Spleen (tissue), 13 donors: ENCODE measurements at places on chromosomes 2 and 18. TPM values are rescaled to one million over a fixed set of nuclear protein-coding genes. Genes with fewer than 3 reads are reported as not detected.

DNA sequence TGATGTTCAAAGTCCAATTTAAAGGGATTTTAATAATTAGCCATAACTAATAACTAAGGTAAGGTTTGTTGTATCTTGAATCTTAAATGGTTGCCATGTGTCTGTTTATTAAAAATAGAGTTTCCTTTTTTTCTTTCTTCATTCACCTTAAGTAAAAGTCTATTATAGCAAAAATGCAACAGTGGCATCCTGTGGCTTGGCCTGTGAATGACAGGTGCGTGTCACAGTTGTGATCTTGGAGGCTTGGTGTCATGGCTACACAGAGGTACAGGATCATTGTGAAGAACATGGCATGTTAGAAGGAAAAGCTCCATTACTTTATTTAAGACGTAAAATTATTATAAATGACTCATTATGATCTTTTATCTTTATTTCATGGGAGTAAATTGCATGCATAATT lies 246.1 kb downstream of the BCL2 start:
- H3K27me3 ChIP-seq, result no peaks in the 10 kb centered on the region
- H3K4me3 ChIP-seq, result no peak overlapping the region
- H3K36me3 ChIP-seq, result no peaks in the 10 kb centered on the region
- no peak overlapping the region for H3K27ac ChIP-seq
- H3K4me1 ChIP-seq, result peaks cover 9% of the 10 kb centered on the region

GRCh38 chr18:78549971-78550370 lies 429.6 kb upstream of the SALL3 start:
- no peak overlapping the region for H3K4me3 ChIP-seq
- no peaks in the 10 kb centered on the region for H3K36me3 ChIP-seq
- no peaks in the 10 kb centered on the region for H3K27me3 ChIP-seq

DNA sequence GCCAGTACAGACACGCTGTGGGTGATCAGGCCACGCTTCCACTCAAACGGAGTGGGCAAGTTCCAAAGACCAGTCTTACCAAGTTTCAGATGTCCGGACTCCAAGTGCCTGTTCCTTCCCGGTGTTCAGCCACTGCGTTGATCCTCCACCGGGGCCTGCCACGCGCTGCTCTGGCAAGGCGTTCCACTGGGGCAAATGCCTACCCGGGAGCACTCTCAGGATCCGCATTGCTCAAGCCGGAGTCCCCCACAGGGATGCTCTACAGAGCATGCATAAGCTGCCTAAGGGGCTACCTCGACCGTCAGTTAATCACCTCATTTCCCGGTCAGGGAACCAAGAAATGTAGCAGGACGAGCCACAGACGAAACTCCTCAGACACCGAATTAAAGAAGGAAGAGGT lies 37.0 kb upstream of the CLASP1 start:
- no peak overlapping the region for H3K27ac ChIP-seq
- no peaks in the 10 kb centered on the region for H3K27me3 ChIP-seq
- DNase-seq, result no peak
- H3K4me3 ChIP-seq, result no peak overlapping the region
- H3K36me3 ChIP-seq, result no peaks in the 10 kb centered on the region

DNA sequence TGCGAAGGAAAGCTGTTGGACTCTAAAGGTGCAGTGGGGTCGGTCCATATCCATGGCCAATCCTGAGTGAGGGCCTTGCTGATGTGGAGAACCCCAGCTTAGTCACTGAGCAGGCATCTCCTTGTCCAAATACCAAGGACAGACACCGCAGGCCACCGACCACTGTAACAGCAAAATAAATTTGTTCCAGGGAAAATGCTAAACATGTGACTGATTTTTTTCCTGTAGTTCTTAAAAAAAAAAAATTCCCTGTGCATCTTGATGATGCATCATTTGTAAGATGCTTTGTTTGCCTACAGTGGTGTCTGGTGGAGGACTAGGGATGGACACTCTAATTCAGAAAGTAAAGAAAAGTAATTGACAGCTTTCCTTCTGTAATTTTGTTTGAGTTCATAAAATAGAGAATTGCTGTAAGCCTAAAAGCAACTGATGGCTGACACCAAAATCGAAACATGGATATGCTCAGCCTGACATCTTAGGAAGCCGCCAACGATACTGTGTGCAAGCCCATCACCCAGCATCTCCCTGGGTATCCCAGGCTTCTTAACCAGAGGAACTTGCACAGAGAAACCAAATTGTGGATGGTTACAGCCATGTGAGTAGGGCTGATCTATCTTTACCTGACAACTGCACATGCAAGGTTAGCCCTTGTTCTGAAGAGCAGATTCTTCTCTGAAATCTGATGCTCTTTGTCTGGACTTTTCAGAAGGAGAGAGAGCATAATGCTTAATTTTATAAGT lies 188.6 kb downstream of the ARL4C start:
- no peak overlapping the region for H3K4me3 ChIP-seq
- no peak overlapping the region for H3K27ac ChIP-seq
- peaks cover 13% of the 10 kb centered on the region for H3K4me1 ChIP-seq
- DNase-seq, result no peak
- H3K27me3 ChIP-seq, result no peaks in the 10 kb centered on the region

DNA sequence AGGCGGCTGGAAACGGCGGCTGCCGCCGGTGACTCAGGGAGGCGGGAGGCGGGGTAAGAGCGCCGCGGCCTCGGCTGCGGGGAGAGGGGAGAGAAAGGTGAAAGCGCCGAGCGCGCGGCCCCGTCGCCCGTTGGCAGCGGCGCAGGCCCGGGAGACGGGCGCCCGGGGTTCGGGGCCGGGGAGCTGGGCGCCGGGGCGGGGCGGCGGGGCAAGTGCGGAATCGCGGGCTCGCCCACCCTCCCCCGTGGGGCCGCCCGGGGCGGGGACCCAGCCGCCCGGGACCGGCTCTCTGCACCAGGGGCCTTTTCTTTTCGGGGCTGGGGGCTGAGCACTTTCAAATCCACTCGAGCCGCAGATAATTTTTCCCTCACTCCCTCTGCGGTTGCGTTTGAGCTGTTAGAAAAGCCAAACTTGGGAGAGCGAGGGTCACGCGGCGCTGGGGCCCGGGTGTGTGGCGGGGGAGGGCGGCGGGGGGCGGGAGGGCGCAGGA lies 266 bp downstream of the KDM3A start:
- peak overlapping the region; percentile 59 for H3K4me3 ChIP-seq
- H3K27ac ChIP-seq, result peak overlapping the region; percentile 97

DNA sequence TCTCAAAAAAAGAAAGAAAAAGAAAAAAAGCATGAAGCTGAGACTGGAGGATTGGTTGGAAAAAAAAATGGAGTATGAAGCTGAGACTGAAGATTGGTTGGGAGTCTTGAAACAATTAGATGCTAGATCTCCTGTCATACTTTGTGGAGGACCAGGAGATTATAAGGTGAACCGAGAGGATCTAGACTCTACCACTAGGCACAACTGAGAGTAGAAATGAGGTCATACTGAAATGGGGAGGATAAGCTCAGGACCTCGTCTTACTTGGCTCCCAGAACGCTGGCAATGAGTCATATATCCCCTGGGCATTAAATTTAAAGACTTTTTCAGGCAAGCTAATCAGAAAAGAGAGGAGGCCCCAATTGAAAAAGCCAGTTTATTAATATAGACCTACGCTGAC lies 3.3 kb upstream of the ORC2 start:
- H3K4me3 ChIP-seq, result no peak overlapping the region
- H3K4me1 ChIP-seq, result peaks cover 23% of the 10 kb centered on the region

GRCh38 chr2:225487878-225488416 lies 88.4 kb downstream of the NYAP2 start:
- DNase-seq, result no peak
- H3K4me1 ChIP-seq, result no peaks in the 10 kb centered on the region
- no peak overlapping the region for H3K27ac ChIP-seq
- H3K27me3 ChIP-seq, result no peaks in the 10 kb centered on the region
- H3K36me3 ChIP-seq, result no peaks in the 10 kb centered on the region

- no peaks in the 10 kb centered on the region for H3K27me3 ChIP-seq
- no peak for DNase-seq
- H3K4me1 ChIP-seq, result no peaks in the 10 kb centered on the region
- no peaks in the 10 kb centered on the region for H3K36me3 ChIP-seq
- H3K27ac ChIP-seq, result no peak overlapping the region
Observed at GRCh38 chr2:237639052-237639835, 11.9 kb downstream of the LRRFIP1 start.

The KLHL14 gene
- 18.0 TPM for total RNA-seq

The LBX2 gene
- 0.64 TPM for total RNA-seq

GRCh38 chr2:96756788-96757476 lies 3.8 kb upstream of the CNNM4 start:
- DNase-seq, result peak; percentile 14
- H3K4me1 ChIP-seq, result peaks cover 23% of the 10 kb centered on the region
- no peaks in the 10 kb centered on the region for H3K36me3 ChIP-seq

The NRP2 gene
- total RNA-seq, result 49.9 TPM

- no peak overlapping the region for H3K27ac ChIP-seq
- no peaks in the 10 kb centered on the region for H3K36me3 ChIP-seq
- no peaks in the 10 kb centered on the region for H3K4me1 ChIP-seq
- H3K4me3 ChIP-seq, result no peak overlapping the region
- DNase-seq, result peak; percentile 27
Observed at GRCh38 chr2:128788636-128789220, 470.1 kb upstream of the HS6ST1 start.

DNA sequence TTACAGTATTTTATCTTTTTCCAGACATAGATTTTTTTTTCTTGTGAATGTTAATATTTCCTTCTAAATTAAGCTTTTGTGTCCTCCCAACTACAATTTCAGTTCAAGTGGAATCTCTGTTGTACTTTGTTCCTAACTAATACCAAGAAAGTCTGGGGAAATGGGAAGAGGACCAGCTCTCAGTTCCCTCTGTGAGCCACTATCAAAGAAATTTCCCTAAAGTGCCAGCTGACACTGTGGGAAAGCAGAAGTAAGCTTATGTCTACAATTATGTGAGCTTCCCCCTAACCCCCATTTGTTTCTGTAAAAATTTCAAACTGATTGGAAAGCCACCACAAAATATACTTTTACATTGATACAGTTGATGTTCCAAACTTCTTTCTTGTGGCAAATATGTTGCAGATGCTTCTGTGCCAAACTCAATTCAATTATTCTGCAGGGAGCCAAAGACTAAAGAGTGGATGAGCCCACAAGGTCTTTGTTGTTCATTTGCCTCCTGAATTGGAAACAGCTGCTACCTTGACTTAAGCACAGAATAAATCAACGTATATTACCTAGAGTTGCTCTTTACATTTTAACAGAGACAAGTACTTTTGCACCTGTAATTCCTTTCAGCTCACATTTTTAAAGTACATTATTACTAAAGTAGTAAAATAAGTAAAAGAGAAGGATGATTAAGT lies 306.6 kb downstream of the PTH2R start:
- no peak for DNase-seq
- no peak overlapping the region for H3K27ac ChIP-seq
- H3K36me3 ChIP-seq, result no peaks in the 10 kb centered on the region
- no peaks in the 10 kb centered on the region for H3K27me3 ChIP-seq
- no peaks in the 10 kb centered on the region for H3K4me1 ChIP-seq

- no peak overlapping the region for H3K4me3 ChIP-seq
- H3K27me3 ChIP-seq, result no peaks in the 10 kb centered on the region
- DNase-seq, result no peak
- no peak overlapping the region for H3K27ac ChIP-seq
Observed at GRCh38 chr2:224711859-224712665, 4.1 kb downstream of the CCDC195 start.

The ID2 gene
- total RNA-seq, result 85.6 TPM

The ARHGAP25 gene
- total RNA-seq, result 173 TPM

- peaks cover 71% of the 10 kb centered on the region for H3K4me1 ChIP-seq
- no peaks in the 10 kb centered on the region for H3K36me3 ChIP-seq
- H3K4me3 ChIP-seq, result no peak overlapping the region
Observed at GRCh38 chr2:203688798-203689197, 17.6 kb upstream of the CD28 start.

DNA sequence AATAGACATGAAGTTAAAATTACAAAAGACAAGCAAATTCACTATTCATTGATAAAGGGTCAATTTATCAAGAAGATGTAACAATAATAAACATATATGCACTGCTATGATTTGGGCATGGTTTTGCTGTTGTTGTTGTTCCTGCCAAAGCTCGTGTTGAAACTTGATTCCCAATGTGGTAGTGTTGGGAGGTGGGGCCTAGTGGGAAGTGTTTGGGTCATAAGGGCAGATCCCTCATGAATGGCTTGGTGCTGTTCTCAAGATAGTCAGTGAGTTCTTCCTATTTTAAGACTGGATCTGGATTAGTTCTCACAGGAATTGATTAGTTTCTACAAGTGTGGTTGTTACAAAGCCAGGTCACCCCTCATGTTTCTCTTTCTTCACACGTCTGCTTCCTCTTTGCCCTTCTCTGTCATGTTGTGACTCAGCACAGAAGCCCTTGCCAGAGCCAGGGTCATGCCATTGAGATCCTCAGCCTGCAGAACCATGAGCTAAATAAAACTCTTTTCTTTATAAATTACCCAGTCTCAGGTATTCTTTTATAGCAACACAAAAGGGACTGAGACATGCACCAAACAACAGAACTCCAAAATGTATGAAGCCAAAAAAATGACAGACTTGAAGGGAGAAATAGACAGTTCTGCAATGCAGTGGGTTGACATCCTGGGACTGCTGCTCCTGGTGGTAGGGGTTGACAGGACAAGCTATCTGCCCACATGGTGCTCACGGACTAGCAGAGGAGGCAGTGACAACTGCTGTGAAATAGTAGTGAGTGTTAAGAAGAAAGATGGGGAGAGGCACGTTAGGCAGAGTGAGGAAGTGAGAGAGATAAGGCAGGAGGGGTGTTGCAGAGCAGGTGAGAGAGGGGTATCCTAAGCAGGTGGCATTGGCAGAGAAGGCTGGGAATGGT lies 18.6 kb upstream of the SKA1 start:
- H3K27me3 ChIP-seq, result no peaks in the 10 kb centered on the region
- no peak for DNase-seq
- H3K4me3 ChIP-seq, result no peak overlapping the region

DNA sequence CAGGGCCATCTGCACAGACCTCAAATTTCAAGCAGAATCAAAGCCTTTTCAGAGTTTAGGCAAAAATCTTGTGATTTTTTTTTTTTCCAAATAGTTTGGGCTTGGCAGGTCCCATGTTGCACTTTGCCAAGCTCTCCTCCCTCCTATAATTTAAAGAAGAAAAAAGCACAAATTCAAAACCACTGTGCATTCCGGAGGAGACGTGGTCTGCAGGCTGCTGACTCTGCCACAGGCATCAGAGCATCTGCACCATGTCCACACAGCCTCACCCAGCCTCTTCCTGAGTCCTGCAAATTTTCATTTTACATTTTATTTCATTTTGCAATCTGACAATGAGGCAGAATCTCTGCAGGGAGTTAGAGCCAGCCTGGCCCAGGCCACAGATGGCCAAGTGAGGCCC lies 15.7 kb upstream of the GPC1 start:
- H3K27me3 ChIP-seq, result peaks cover 17% of the 10 kb centered on the region
- no peak overlapping the region for H3K4me3 ChIP-seq
- H3K27ac ChIP-seq, result no peak overlapping the region
- DNase-seq, result no peak

DNA sequence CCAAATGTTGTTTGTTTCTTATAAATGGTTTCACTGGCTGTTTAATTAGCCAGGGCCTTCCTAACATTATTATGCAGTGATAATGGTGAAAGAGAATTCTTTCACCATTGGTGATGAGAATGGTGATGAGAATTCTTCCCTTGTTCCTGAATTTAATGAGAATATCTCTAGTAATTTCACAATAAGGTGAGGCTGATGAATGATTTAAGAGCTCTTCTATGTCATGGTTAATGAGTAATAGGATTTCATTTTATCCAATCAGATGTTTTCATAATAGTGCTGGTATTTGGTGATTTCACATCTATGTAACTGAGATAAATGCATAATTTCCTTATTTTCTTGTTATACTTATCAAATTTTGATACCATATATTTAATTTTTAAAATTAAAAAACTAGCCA lies 535.7 kb upstream of the ZEB2 start:
- H3K27me3 ChIP-seq, result no peaks in the 10 kb centered on the region
- H3K4me3 ChIP-seq, result no peak overlapping the region
- no peak overlapping the region for H3K27ac ChIP-seq
- no peak for DNase-seq
- no peaks in the 10 kb centered on the region for H3K4me1 ChIP-seq
